ENCODE measurements at places on chromosomes 1 and 21.

DNA sequence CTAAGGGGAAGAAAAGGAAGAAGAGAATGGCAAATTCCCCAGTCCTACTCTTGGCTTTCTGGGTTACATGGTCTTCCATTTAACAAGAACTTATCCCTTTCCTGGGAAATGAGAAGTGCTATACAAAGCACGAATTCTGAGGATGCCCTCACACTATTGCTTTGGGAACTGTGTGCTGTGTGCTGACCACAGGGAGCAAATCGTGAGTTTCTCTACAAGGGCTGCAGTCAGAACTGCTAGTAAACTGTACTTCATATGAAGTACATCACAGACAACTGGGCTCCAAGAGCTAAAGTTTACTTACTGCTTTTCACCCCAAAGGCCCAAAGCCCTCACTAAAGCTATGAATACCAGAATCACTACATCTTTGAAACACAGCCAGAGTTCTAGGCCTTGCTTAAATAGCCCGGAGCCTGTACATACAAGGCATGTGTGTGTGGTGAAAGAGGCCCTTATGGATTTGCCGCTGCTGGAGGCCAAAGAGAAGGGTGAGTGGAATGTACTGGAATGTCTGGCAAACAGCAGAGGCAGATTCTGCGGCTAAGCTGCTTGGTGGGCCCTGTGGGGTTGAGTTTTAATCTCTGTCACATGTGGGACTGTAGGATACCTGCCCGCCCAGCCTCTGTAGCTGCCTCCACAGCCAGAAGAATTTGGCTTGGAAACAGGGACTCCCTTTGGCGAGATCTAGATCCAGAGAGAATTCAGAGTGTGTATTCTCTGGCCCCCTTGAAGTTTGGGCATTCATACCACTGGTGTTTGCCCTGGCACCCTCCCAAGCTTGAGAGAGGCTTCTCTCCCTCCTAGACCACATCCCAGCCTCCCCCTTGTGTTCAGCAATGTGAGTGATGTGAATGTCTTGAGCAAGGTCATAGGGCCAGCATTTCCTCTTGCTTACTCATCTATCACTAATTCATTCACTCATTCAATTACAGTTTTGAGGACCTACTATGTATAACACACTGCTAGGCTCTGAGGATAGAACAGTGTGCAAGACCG lies 21.9 kb upstream of the TRIM67 start:
- no peak for DNase-seq

GRCh38 chr1:162660574-162660973 lies 28.3 kb downstream of the DDR2 start:
- DNase-seq, result no peak

DNA sequence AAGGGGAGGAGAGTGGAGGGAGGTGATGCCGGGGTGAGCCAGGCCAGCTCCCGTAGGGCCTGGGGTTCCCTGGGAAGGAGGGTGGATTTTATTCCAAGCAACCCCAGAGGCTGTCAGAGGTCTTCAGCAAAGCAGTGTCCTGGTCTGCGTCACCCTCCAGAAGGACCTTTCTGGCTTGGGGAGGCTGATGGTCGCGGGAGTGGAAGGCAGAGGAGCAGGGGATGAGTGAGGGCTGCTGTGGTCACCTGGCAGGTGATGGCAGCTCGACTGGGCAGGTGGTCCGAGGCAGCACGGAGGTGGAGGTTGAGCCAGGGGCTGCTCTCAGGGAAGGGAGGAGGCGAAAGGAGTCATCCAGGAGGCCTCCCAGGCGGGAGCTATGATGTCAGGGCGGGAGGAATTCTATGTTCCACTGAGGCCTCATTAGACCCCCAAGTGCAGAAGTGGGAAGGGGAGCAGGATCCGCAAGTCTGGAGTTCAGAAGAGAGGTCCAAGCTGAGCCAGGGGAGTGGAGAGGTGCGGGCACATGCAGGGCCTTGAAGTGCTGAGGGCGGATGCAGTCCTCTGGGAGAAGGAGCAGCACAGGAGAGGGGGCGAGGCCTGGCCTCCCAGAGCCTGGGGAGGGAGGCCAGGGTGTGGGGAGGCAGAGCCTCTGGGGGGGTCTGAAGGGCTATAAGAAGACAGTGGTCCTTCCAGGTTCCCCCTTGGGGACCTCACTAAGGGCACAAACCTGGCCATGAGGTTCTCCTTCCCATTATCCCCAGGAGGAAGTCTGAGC lies 33.3 kb downstream of the BMP8A start:
- DNase-seq, result no peak

- DNase-seq, result no peak
These were observed 244.3 kb downstream of the PTPRC start for GRCh38 chr1:198883184-198883583.

DNA sequence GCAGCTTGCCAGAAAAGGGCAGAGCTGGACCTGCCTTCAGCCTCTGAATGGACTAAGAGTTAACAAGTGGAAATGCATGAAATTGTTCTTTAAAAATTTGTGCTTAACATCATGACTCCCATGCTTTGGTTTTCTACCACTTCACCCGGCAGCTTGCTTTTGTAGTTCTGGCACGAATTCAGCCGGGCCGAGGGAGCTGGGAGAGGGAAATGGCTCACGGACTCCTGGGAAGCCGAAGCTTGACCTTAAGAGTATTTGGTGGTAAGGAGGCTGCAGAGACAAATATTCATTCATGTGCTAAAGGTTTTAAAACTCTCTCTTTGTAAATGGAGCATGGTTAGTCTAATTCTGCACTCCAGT lies 17.2 kb upstream of the GFI1 start:
- DNase-seq, result no peak

DNA sequence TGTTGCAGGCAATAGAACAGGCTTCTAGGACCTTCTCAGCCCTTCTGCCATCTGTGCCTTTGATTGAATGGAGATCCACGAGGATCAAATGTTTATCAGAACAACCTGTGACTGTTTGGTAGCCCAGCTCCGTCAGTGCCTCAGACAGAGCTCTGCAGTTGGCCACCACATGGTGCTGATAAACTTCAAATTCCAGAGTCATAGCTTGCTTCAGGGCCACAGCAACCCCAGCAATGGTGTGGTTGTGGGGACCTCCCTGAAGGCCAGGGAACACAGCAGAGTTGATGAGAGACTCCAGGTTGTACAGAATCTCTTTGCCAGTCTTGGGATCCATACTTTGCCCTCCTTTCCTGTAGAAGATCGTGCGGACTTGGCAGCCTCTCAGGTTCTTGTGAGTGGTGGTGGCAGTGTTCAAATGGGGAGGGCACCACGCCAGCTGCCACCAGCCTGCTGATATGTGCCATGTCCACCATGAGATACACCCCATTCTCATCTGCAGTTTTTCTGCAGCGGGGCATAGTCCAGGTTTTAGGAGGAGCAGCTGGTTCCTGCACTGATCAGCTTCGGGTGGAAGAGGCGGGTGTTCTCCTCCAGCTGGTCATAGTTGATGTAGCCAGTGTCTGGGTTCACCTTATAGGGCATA lies 82.9 kb upstream of the ARTN start:
- DNase-seq, result no peak

GRCh38 chr1:31939484-31940329 lies 1.5 kb upstream of the PTP4A2 start:
- peak; percentile 68 for DNase-seq

DNA sequence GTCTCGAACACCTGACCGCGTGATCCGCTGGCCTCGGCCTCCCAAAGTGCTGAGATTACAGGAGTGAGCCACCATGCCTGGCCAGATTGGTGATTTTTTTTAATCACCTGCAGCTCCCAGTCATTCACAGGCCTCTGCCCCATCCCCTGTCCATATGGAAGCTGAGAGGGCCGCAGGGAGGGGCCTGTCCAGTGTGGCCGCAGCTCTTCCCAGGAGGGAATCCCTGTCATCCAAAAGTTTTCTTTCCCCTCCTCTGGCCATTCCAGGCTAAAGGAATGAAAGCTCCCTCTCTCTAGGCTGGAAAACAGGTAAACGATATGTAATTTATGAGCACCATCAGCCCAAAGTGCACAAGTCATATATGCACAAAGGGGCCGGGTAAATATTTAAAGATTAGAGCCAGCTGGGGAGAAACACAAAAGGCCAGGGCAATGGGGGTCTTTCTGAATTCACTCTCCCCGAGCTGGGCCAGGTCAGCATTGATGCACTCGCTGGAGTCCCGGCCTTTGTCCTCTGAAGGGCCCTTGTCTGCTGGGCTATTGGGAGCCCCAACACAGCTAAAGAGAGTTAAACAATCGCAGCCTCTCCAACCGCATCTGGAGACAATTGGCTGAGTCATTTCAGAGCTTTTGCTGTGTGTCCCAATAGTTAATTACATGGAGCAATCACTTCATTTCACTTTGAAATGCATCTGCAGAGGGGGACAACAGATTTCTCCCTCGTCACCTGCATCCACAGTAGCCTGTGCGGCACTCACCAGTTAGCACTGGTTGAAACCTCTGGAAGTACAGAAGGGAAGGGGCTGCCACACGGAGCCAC lies 3.8 kb upstream of the HES3 start:
- DNase-seq, result no peak

- no peak for DNase-seq
These were observed 308.8 kb downstream of the BRINP3 start for GRCh38 chr1:190168893-190169280.

GRCh38 chr21:38140207-38140903 lies 116.4 kb upstream of the KCNJ15 start:
- DNase-seq, result no peak

GRCh38 chr1:202834771-202835547 lies 24.2 kb downstream of the PCAT6 start:
- DNase-seq, result no peak

Data from keratinocyte (primary cell).